ENCODE measurements at places on chromosomes 4 and X.

DNA sequence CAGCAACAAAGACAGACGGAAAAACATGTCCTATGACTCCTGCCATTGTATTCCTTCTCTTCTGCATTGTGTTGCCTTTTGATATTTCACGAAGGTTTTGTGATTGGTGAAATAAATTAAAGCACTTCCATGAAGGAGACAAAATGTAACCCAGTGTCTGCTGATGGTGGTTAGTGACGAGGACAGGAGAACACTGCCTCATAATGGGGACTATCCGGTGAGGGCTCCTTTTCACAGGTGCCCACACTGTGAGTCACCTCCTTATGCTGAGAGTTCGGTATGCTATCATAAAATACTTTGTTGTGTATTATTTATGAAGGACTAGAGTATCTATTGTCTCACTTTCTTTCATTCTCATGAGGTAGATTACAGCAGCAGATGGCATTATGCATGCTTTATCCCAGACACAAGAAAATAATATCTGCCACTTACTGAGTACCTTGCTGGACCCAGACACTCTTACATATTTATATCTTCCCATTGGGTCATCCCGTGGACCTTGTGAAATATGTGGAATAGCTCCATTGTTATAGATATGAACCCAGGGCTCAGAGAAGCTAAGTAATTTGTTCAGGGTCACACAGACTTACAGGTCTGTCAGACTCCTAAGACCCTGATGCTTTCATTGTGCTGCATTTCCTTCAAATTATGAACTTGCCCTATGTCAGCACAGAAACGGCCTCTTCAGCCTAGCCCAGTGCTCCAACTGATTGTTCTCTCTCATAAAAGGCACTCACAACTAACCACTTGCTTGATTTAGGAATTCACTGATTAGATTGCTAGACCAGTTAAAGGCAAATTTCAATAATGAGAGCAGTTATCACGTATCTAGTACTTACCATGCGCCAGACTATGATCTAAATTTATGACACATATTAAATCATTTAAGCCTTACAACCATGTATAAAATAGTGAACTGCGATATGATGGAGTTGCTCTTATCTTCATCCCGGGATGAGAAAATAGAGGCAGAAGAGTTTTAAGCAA, 31.2 kb downstream of the PLS3 start:
- no peak for DNase-seq

GRCh38 chr4:112646632-112647537, 9.9 kb downstream of the LARP7 start:
- no peak for DNase-seq

DNA sequence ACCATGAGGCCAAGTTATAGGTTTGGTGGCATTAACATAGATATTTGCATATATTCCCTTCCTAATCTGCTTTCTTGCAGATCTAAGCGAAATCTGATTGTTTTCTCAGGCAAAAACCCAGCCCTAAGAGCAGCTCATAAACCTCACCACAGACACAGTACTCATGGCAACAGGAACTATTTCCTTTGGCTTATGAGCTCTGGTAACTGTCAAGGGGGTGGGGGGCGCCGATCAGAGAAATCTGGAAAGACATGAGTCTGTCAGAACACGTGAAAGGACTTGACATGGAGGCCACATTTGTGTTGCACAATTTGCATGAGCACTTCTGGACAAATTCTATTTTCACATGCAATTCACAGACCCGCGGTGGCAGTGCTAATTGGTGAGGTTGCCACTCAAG, 83.7 kb downstream of the MGST2 start:
- no peak for DNase-seq

GRCh38 chrX:13468096-13468495, 101.3 kb upstream of the EGFL6 start:
- DNase-seq = no peak

DNA sequence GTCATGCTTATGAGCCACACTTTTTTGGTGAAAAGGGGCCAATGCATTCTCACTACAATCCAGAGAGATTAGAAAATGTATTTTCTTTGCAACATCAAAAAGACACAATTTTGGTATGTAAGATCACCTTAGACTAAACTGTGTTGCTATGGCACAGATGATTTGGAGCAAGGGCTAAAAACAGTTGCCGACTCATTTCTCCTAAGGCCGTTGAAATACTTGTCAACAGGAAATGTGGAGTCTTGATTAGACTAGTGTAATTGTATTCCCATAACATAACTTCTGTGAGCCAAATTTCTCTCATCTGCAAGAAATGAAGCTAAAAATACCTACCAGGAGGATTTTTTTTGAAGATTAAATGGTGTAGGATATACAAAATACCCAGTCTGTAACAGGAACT, 2547.7 kb downstream of the ARAP2 start:
- DNase-seq = no peak

All from LNCaP clone FGC (cell line).